ELR (cell line): ENCODE measurements at places on chromosomes 1 and 21.
A peak's percentile ranks its signal among the peaks of the same experiment; 100 is the strongest.

GRCh38 chr1:21742578-21742977 is 40.4 kb downstream of the USP48 start:
- no peak for DNase-seq

DNA sequence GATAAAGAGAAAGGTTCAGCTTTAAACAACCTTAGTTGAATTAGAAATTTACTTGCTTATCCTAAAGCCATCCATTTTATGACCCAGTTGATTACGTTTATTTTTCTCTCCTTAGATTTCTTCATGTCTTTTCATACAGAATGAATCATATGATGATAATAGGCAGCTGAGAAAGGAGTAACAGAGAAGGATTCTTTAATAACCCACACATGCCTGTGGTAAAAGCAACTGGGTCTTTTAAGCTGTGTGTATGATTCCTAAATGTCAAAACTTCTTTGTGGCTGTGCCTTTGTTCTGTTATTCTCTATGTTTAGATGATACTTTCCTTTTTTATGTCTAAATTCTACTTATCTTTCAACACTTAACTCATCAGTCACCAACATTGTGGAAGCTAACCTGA is 626.5 kb downstream of the NCAM2 start:
- peak; percentile 23 for DNase-seq

DNA sequence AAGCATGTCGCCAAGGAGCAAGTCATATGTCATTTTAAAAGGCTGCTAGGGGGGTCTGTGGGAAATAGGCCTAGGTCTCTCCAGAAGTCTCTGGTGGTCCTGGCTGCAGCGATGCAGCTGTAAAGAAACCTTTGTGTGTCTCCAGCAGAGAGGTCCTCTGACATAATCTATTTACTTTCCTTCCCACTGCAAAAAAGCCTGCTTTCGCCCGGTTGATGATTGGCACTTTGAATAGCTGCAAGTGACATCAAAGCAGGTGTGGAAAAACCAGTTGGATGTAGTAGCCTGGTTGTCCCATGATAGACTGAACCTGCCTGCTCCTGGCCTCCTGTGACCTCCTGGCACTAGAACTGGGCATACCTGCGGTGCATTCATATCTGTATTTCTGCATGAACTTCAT is 13.8 kb downstream of the RASSF5 start:
- DNase-seq: no peak

- peak; percentile 87 for DNase-seq
These were observed 79.2 kb upstream of the RALGPS2 start for GRCh38 chr1:178645808-178646200.

GRCh38 chr1:39470040-39470439 is 21.4 kb upstream of the BMP8A start:
- no peak for DNase-seq

DNA sequence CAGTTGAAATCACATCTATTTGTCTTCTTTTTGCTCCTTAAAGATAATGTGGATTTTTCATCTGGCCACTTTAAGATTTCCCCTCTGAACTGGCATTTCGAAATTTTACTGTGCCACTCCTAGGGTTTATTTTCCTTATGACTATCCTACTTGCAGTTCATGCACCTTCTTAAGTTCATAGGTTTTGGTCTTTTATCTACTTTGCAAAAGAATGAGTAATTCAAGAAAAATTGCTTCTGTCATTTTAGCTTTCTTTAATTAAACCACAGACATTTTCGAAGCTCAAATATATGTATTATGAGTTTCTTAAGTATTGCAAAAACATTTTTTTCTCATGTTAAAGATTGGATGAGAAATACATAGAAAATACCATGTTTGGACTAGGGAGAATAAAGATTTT is 1244.8 kb upstream of the TMPRSS15 start:
- DNase-seq: no peak
